ENCODE measurements at places on chromosomes 1 and 21.

- DNase-seq: no peak
Observed at GRCh38 chr1:77797991-77798390, 18.5 kb downstream of the MIGA1 start.

DNA sequence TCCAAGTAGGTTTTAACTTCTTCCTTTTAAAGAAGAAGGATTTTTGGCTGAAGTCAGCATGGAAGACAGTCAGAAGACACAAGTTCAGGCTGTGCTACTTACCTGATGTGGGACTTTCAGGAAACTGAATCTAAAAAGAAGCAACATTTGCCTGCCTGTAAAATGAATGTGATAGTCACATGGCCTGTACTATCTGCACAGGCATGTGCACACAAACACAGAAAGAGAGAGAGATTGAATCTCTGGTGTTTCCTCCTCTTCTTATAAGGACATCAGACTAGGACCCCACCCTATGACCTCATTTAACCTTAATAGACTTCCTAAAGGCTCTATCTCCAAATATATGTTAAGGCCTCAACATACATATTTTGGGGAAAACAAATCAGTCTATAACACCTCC is 542.9 kb downstream of the PLPP3 start:
- no peak for DNase-seq

GRCh38 chr21:43918385-43918947 is 53.4 kb downstream of the AGPAT3 start:
- DNase-seq: no peak

DNA sequence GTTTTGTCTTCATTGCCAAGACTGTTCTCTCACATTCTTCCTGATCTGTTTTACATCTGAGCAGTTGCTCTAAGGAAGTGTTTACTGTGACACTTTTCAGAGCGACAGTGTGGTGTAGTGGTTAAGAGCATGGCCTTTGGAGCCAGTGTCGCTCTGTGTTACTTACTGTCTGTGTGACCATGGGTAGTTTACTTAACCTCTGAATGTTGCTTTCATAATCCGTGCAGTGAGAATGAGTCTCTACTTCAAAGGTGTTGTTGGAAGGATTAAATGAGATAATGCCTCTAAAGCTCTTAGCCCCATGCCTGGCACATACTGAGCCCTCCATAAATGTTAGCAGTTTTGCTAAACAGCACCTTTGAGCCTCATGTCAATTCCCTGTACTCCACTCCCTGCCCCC is 35.9 kb upstream of the ZFP69B start:
- no peak for DNase-seq

DNA sequence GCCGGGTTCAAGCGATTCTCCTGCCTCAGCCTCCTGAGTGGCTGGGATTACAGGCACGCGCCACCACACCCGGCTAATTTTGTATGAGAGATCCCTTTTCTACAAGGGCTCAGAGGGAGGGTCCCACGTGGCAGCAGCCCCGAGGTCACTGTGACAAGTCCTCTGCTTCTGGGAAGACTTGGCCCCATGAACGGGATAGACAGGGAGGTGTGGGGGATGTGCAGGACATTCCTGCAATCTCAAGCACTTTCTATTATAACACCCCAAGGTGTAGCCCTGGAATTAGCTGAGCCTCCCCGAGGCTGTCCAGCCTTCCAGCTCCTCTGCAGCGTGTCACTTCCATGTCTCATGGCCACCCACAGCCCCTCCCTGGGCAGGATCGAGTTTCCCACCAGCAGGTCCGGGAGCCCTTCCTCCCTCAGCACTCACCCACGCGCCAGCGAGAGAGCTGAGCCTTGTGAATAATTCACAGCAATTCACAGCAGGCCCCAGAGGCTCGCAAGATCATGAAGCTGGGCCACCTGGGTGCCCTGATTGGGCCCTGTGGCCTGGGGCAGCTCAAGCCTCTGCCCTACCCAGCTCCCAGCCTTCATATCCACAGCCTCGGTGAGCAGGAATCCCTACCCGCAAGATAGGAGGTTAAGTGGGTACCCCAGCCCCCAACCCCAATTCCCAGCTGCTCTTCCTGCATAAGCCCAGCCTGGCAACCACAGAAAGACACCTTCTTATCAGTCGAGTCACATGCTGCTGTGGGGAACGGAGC is 22.8 kb upstream of the RNU1-4 start:
- DNase-seq: peak; percentile 43

- DNase-seq: no peak
Observed at GRCh38 chr1:224675590-224675989, 59.5 kb downstream of the CNIH3 start.

- no peak for DNase-seq
Observed at GRCh38 chr1:7278827-7279765, 492.0 kb upstream of the VAMP3 start.

GRCh38 chr1:175887981-175888428 is 144.6 kb upstream of the TNR start:
- peak; percentile 35 for DNase-seq

DNA sequence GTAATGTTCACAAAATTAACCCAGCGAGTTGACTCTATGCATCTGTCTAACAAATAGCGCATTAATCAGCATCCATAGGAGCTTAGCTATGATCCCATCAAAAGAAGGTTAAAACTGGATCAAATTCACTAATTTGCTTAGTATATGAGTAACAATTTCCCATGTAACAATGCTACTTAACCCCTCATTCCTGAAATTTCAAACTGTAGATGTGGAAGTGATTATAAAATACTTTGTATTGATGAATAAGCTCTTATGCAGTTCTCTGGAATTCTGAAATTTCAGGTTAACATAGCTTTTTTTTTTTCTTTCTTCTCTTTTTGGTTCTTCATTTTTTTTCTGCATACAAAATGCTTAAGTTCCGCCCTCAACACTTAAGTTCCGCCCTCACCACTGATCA is 1272.7 kb downstream of the KCNT2 start:
- no peak for DNase-seq

GRCh38 chr1:40034869-40035268 is 5.7 kb upstream of the CAP1 start:
- DNase-seq: no peak

DNA sequence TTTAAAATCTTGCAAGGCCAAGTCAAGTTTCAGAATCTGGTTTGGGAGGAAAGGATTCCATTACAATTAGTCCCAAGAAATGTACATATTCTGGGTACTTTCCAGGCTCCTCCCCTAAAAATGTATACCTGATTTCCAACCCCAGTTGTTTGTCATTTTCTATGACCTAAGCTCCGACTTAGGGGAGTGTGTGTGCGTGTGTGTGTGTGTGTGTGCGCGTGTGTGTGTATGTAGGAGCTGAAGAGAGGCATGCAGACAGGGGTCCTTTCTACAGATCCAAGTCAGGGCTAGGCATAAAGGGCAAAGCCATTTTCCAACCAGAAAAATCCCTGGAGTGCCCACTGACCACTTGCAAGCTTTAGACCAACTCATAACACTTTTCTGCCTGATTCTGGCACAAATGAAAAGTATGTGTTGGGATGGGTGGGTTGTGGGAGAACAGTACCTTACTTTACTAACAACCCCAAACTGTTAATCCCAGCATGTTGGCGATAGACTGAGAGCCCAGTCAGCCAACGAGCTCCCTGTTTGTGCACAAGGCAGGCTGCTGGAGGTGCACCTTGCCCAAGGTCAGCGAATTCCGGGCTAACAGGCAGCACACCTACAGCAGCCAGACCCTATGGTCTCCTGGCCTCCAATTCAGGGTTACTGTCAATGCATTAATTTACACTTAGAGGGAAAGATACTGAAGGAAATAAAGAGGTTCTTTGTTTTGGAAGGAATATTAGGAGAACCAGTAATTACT is 1.7 kb downstream of the TRABD2B start:
- no peak for DNase-seq

- DNase-seq: no peak
Observed at GRCh38 chr1:167994560-167994959, 57.7 kb upstream of the MPC2 start.

- no peak for DNase-seq
Observed at GRCh38 chr1:181352695-181353094, 130.6 kb upstream of the CACNA1E start.

DNA sequence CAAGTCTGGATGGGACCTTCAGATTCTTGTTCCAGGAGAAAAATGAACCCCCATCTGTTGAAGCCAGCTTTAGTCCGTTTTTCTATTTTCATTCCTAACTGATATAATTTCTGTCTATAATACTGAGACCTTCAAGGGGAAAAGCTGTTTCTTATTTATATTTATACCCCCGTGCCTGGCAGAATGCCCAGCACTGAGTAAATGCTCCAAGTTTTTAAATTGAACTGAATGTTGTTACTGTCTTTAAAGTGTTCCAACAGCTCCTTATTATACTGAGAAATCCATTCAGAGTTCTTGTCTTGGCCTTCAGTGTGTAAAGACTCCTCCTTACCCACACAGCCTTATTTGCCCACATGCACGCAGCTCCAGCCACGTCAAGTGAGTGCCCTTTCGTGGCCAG is 178.6 kb upstream of the HMGB4 start:
- no peak for DNase-seq

DNA sequence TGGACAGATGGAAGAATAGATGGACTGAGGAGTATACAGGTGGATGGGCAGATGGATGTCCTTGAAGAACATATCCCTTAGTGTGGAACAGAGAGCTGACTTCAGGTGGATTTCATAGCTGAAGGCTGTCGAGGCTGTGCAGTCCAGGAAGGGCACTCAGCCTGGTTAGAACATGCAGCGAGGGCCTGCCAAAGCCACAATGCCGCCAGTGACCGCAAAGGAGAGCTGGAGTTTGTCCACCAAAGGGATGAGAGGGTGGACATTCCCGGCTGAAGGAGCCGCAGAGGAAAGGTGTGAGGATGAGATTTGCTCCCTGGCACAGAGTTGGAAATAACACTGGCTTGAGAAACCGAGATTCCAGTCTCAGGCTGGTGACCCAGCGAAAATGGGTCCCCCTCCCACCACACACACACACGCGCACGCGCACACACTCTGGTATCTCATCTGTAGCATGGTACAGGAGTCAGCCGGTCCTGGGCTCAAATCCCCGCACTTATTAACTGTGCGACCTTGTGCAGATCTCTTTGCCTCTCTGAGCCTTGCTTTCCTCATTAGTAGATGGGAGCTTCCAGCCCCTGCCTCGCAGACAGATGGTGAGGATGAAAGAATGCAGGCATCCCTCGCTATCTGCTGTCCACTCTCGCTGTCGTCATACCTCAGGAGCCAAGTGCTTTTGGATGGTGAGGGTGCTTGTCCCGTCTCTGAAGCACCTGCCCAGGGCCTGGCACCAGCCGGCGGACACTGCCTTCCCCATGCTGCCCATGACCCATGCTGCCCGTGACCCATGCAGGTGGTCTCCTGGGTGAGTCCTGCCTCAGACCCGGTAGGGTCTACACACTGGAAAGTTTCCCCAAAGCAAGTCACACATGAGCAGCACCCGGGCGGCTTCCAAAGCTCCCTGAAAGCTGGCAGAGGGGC is 26.8 kb upstream of the EFHD2 start:
- DNase-seq: no peak

- DNase-seq: no peak
Observed at GRCh38 chr1:151309811-151310323, 17.3 kb downstream of the PI4KB start.

- DNase-seq: no peak
Observed at GRCh38 chr1:10694274-10694632, 102.2 kb downstream of the CASZ1 start.

GRCh38 chr21:17197996-17198395 is 314.8 kb upstream of the CXADR start:
- no peak for DNase-seq

DNA sequence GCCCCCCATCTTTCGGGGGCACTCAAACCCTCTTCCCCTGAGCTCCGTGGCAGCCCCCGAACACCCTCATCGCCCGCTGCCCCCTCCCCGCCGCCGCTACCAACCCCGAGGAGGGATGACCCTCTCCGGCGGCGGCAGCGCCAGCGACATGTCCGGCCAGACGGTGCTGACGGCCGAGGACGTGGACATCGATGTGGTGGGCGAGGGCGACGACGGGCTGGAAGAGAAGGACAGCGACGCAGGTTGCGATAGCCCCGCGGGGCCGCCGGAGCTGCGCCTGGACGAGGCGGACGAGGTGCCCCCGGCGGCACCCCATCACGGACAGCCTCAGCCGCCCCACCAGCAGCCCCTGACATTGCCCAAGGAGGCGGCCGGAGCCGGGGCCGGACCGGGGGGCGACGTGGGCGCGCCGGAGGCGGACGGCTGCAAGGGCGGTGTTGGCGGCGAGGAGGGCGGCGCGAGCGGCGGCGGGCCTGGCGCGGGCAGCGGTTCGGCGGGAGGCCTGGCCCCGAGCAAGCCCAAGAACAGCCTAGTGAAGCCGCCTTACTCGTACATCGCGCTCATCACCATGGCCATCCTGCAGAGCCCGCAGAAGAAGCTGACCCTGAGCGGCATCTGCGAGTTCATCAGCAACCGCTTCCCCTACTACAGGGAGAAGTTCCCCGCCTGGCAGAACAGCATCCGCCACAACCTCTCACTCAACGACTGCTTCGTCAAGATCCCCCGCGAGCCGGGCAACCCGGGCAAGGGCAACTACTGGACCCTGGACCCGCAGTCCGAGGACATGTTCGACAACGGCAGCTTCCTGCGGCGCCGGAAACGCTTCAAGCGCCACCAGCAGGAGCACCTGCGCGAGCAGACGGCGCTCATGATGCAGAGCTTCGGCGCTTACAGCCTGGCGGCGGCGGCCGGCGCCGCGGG is 837 bp downstream of the FOXD3 start:
- DNase-seq: no peak

GRCh38 chr1:58907398-58907797 is 123.6 kb upstream of the JUN start:
- DNase-seq: no peak

GRCh38 chr1:192538407-192539296 is 36.9 kb upstream of the RGS1 start:
- no peak for DNase-seq

DNA sequence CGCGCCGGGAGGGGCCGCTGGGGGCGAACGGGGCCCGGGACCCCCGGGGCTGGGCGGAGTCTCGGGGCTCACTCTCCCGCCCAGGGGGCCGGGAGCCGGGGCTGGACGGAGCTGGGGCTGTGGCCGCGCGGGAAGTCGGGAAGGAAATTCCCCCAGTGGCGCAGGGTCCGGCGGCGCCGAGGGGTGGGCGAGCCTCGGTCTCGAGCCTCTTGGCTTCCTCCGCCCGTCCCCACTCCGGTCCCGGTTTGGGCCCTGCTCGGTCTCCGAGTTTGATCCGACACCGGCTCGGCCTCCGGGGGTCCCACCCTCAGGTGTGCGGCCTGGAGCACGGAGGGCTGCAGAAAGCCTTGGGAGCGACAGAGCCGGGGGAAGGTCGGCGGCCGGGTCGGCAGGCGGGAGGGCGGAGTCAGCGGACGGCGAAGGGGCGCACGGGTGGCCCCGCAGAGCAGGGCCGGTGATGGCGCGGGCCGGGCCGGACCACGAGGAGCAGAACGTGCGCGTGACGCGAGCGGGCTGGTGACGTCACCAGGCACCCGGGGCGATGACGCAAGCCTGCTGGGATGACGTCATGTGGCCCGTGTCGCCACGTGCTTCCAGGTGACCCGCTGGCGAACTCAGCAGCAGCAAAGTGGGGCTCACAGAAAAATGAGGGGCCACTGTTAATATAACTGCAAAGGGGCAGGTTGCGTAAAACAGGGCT is 610 bp upstream of the HES4 start:
- DNase-seq: no peak

GRCh38 chr1:68706639-68707317 is 209.9 kb upstream of the DEPDC1 start:
- no peak for DNase-seq
